ENCODE measurements at places on chromosomes 12 and 14. TPM values are rescaled to one million over a fixed set of nuclear protein-coding genes. Genes with fewer than 3 reads are reported as not detected.

DNA sequence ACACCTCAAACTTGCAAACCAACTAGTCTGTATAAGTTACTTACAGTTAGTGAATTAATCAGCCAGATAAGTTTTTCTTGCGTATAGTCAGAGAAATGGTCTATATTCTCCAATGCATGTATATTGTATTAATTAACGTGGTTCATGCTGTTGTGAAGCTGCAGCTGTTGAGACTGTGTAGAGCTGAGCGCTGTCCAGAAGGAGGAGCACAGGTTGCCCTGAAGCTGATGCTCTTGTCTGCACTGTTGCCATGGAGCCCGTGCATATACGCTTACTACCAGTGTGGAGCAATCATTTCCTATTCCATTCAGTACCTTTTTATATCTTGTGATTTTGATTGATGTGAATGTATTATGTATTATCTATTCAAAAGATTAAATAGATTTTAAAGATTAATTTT is 74.3 kb upstream of the ARID2 start:
- DNase-seq, result no peak

Gene TIMELESS
- 16.4 TPM for total RNA-seq

DNA sequence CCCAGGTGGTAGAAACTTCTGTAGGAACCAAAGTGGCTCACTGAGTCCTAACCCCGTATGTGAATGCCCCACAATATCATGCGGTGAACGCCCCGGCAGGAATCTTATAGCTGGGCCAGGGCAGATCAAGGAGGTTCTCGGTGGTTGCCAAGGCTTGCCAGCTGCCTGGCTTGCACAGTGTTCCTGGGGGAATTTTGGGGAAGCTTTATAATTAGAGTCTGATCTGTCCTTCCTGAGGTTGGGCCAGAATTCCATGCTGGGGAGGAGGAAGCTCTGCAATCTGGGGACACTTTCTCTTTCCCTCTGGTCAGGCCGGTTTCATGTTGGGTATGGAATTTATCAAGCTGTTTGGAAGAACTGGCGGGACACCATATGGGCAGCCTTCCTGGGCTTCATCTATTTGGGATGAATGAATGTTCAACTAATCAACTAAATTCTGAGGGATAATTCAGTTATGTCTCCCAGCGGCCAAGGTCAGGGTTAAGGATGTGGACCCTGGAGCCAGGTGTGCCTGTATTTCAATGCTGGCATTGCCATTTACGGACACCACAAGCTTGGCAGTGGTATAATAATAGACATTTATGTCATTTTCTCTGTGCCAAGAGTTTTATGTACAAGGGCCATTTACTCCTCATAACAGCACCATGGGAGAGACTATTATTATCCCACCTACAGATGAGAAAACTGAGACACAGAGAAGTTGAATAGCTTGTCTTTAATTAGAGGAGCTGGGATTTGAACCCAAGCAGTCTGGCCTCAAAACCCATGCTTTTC is 54.3 kb downstream of the SVOP start:
- DNase-seq, result no peak

- DNase-seq, result no peak
Observed at GRCh38 chr14:63853831-63854293, 1.1 kb downstream of the SYNE2 start.

DNA sequence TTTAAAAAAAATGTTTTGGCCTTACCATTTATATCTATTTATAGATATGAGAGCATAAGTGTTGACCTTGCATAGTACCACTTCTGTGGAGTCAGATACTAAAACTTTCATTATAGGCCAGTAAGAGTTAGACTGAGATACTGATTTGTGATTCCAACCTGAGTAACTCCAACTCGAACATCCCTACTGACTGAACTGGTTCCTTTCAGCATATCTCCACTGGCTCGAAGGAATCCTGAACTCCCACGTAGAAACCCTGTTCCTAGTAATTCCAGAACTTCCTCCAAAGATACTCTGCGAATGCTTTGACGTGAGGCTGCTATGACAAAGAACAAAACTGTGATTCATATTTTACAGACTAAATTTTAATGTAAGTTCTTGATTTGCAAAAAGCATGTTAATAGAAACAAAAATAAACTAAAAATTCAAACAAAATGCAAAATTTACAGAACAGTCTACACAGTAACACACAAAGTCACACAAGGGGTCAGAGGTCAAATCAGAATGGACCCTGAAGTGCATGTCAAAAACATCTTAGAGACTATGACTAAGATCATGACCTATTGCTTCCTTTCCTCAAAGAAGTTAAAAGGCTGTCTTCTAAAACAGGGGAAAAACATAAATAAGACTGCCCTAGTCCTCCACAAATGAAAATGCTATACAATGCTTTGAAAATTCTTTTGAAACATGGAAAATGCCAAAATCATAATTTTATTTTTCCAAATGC is 31.5 kb downstream of the HEATR5A start:
- no peak for DNase-seq

GRCh38 chr14:64700894-64701293 is 3.3 kb upstream of the PLEKHG3 start:
- DNase-seq, result no peak

- no peak for DNase-seq
Observed at GRCh38 chr14:103961928-103962578, 19.7 kb upstream of the RD3L start.

Gene ABCC9
- total RNA-seq, result 0.68 TPM

GRCh38 chr12:7064516-7064915 is 4.0 kb downstream of the C1S start:
- no peak for DNase-seq

DNA sequence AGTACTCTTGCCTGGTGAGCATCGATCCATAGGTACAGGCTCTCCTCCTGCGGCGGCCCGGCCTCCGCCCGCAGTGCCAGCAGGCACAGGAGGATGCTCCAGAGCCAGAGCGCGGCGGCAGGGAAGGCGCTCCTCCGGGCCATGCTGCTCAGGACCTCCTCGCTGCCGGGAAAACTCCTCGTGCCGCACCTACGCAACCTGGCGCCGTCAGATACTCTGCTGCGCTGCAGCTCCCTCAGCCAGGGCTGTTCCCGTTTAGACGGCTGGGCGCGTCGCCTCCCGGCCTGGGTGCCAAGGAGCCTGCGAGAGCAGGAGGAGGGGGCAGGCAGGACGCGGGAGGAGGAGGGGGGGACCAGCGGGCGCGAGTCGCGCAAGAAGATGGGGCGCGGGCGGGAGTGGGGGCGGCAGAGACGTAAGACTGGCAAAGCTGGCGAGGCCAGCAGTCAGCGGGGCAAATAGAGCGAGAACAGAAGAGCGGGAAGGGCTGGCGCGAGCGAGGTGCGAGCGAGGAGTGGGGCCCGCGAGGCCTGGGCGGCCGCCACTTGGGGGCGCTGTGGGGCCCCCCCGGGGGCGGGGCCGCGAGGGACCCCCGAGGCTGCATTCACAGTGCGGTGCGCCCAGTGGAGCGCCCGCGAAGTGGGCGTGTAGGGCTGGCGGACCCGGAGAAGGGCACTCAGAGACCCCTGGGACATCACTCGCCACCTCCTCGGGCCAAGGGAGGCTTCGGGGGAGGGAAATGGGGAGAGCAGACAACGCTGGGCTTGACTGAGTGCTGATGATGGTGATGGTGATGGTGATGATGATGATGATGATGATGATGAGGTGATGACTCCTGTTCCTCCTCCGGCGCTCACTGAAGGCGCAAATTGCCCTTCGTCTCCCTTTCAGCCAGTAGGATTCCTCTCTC is at the start of gene WIF1:
Gene WIF1, minus strand, starts transcription at position 257 of the 907 bp plus-strand sequence. Its CDS starts 114 bp downstream, at position 143.
- DNase-seq, result no peak

Gene INHBC
- total RNA-seq, result not detected

Gene PYM1
- 94.8 TPM for total RNA-seq

- no peak for DNase-seq
Observed at GRCh38 chr12:92434607-92435025, 268.2 kb upstream of the PLEKHG7 start.

- no peak for DNase-seq
Observed at GRCh38 chr12:3342051-3342450, 149.0 kb upstream of the PRMT8 start.

Gene KRT3
- total RNA-seq, result 0.61 TPM

Gene PRB2
- total RNA-seq, result not detected

Gene CHGA
- not detected for total RNA-seq

DNA sequence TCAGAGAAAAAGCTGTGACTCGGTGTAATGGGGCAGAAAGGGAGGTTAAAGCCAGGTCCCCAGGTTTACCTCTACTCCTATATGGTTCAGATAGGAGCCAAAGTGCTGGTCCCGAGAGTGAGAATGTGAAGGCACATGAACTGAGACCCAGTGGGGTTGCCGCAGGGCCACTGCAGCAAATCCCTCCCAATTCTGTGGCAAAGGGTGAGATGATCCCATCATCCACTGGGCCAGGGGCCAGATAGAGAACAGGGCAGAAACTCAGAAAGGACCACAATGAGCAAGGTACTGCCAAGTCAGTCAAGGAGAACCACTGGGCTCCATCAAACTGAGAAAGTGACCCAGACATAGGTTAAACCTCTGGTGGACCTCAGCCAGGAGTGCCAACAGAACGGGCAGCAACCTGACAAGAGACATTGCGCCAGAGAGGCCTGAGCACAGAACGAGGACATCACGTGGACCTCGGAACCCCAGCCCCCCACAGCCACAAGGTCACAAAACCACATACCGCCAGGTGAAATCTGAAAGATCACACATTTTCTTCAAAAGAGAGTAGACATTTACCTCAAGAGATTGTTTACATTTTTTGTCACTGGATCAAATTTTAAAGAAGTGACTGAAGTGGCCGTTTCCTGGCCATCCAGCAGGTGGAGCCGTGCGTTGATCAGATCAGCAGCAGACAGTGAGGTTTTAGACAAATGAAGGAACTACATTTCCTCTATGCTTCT is 20.5 kb upstream of the ITPR2 start:
- DNase-seq, result no peak

Gene LIMA1
- 64.1 TPM for total RNA-seq

GRCh38 chr14:99039331-99040041 is 232.5 kb downstream of the BCL11B start:
- DNase-seq, result no peak

GRCh38 chr14:50605766-50606165 is 45.8 kb downstream of the ATL1 start:
- no peak for DNase-seq

DNA sequence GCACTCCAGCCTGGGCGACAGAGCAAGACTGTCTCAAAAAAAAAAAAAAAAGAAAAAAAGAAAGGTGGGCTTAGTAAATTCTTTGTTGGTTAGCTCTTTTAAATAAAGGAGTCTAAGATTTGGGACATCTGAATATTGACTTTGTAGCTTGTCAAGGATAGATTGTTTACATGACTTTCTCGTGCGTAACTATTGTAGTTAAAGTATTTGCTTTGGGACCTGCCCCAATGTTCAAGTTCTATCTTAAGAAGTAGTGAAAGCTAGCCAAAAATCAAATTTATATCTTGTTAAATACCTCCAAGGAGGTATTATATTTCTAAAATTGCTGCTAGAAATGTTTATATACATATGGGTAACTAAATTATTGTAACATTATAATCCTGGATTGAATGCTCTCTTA is 32.4 kb downstream of the PTPN21 start:
- DNase-seq, result no peak

- DNase-seq, result no peak
Observed at GRCh38 chr12:53564941-53565340, 57.7 kb upstream of the NPFF start.

- DNase-seq, result no peak
Observed at GRCh38 chr14:23172096-23172495, 11.4 kb downstream of the SLC7A8 start.

- no peak for DNase-seq
Observed at GRCh38 chr14:81485781-81486180, 47.9 kb downstream of the SEL1L start.

DNA sequence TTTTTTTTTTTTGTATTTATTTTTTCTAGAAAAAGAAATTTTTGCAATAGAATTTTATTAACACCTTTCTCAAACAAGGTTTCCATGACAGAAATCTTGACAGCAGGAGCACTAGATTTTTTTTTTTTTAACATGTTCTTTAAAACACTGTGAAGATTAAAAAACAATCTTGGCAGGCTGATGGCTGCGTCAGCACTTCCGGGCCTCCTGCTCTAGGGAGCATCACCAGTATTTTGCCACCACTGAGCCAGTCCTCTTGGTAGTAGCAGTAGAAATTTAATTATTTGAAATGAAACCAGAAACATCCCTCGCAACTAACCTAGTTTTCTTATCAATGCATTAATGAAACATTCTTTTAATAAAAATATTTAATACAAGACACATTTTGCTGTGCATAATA is 99.6 kb downstream of the APAF1 start:
- no peak for DNase-seq

Data from esophagus squamous epithelium (tissue), 5 donors.